ENCODE measurements at places on chromosomes 5 and 9.

DNA sequence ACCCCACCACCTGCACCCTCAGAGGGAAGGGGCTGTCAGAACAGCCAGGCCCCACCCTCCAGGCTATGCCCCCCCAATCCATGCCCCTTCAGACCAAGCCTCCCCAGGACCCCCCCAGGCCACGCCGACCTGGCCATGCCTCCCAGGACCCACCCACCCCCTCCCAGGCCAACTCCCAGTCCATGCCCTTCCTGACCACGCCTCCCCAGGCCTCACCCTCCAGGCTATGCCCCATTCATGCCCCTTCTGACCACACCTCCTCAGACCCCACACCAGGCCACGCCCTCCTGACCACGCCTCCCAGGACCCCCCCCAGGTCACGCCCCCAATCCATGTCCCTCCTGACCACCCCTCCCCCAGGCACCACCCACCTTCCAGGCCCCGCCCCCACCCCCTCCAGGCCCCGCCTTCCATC, 27.6 kb downstream of the TPPP start:
- DNase-seq = no peak

DNA sequence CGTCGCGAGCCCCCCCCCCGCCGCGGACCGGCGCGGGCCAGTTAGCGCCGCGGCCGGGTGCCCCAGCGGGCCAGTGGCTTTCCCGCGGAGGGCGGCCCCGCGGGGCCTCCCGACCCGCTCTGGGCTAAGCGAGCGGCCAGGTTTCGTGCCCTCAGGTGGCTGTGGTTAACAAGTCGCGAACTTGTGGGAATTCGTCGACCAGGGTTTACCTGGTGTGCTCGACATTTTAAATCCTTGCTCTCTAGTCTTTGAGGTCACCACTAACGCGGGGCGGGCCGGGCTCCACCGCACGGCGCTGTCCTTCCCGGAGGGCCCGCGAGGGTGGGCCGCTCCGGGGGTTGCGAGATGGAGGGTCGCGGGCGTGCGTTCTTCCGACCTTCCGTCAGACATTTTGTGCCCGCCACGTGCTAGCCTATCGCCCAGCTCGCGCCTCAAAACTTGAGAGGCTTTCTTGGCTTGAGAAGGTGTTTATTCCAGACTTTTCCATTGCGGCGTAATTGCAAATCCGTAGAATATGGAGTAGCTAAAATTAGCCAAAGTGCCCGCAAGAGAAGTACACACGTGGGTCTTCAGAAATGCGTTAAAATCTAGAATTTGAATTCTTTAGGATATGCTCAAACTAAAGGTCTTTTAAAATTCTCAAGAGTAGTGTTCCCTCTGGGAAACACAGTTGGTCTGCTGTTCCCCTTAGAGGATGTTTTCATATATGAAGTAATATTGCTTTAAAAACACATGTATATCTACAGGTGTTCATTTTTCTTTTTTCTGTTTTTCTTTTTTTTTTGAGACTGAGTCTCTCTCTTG, 2.1 kb downstream of the ANP32B start:
- DNase-seq = no peak

DNA sequence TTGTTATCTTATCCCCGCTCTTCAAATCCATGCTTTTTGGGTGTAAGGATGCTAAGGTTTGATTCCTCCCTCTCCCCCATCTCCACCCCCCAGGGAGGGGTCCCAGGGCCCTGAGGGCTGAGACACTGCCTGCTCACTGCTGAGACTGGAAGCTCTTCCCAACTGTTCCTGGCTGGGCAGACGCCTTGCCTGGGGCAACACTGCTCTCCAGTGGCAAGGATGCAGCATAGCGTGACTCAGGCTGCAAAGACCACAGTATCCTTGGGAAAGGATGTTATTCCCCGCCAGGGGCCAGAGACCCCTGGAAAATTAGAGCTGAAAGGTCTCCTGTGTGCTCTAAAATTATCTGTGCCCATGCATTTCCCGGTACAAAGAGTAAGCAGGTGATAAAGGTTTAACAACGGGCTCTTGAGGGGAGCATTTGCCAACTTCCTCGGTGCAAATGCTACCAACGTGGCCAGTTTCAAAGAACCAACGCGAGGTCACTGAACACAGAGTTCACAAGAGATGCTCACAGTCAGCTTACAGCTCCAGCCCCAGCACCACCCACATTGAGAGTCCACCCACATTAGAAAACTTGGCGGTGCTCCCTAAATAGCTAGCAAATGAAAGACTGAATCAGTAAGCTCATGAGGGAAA, 271.9 kb downstream of the NSG2 start:
- DNase-seq = no peak

GRCh38 chr5:87154191-87154590, 113.5 kb upstream of the RASA1 start:
- DNase-seq = no peak

- DNase-seq = no peak
These were observed 314.4 kb upstream of the MSX2 start for GRCh38 chr5:174409971-174410370.

- DNase-seq = no peak
These were observed 14.0 kb upstream of the MLANA start for GRCh38 chr9:5876711-5877110.

- DNase-seq = no peak
These were observed 63.7 kb upstream of the RICTOR start for GRCh38 chr5:39137819-39138451.

- DNase-seq = no peak
These were observed 73.4 kb downstream of the MARCHF3 start for GRCh38 chr5:126956991-126957390.

DNA sequence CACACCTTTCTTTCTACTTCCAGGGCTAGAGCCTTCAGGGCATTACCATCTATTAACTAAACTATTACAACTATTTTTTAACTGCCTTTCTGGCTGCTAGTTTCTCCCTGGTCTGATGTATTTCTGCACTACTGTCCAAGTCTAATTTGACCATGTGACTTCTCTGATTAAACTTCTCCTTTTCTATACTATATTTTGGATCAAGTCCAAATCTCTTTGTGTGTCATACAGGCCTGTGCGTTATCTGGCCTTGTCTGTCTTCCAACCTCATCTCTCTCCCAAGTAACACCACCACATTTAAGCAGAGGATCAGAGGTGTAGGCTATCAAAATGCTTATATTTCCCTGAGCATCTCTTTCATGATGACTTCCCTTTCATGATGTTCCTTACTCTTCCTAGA, 47.2 kb upstream of the OR13F1 start:
- DNase-seq = no peak

DNA sequence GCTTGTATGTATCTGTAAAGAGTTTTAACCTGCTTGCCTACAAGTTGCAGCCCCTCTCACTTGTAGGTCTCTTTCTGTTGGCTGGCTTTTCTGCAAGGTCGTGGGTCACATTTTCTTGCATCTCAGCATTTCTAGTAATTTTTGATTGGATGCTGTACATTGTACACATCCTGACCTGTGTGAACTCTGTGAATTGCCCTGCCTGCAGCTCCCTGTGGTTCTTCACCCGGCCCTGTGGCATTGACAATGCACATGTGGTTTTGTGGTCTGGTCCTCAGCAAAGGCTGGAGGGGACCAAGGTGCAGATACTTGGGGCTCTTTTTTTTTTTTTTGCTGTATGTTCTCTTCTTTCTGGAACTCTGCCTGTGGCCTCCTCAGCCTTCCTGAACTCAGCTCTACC, 53.6 kb downstream of the WNK2 start:
- DNase-seq = no peak

DNA sequence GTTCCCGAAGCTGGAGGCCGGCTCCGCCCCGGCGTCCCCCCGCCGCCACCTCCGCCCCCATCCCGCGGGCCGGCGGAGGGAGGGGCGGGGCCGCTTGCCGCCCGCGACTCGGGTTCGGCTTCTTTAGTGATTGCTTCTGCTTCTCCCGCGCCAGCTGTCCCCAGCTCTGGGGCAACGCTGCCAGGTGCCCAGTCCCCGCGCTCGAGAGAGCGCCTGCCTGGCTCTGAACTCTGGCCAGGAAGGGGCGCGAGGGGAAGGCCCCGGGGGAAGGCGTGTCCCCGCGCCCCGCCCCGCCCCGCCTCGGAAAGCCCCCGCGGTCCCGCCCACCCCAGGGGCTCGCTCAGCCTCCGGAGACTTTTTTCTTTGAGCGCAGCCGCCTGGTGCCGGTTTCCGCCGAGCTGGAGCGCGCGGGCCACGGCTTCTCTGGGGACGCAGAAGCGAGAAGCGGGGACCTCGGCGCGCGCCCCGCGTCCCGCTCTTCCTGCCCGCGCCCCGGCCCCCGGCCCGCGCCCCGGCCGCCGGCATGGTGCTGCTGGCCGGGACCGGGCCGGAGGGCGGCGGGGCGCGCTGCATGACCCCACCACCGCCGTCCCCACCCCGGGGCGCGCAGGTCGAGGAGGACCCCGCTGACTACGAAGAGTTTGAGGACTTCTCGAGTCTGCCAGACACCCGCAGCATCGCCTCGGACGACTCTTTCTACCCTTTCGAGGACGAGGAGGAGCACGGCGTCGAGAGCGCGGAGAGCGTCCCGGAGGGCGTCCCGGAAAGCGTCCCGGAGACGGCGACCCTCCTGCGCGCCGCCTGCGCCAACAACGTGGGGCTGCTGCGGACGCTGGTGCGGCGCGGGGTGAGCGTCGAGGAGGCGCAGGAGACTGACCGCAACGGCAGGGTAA, at the start of gene ANKRD33B:
Gene ANKRD33B (plus strand): TSS at position 126 of the 893 bp plus-strand sequence. CDS start 398 bp downstream, at position 524.
- DNase-seq = no peak

GRCh38 chr5:129398026-129398678, 61.9 kb upstream of the ADAMTS19 start:
- DNase-seq = no peak

GRCh38 chr9:19156026-19156474, 28.8 kb upstream of the PLIN2 start:
- no peak for DNase-seq

- DNase-seq = no peak
These were observed 304.9 kb upstream of the PTGER4 start for GRCh38 chr5:40374853-40375252.

Data from AG09319 (cell line).